ENCODE measurements at places on chromosomes 13 and 19.

DNA sequence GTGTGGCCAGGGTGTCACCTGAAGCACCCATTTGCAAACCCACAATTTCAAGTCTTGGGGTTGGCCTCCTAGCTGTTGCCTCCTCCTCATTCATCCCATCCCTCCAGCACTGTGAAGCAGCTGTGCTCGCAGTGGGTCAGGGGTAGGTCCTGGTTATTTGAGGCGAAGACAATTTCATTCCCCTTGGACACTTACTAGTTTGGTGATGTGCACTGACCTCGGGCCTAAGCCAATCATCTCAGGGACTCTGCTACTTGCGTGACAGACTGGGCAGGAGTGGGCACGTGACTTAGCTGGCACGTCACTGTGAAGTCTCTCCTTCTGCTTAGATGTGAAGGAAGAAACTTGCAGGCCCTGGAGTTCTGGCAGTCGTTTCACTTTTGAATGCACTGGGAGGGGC is 3.5 kb upstream of the ATP11A start:
- peak; percentile 4 for DNase-seq

GRCh38 chr19:55014714-55015113 is 23.4 kb downstream of the GP6 start:
- no peak for DNase-seq

DNA sequence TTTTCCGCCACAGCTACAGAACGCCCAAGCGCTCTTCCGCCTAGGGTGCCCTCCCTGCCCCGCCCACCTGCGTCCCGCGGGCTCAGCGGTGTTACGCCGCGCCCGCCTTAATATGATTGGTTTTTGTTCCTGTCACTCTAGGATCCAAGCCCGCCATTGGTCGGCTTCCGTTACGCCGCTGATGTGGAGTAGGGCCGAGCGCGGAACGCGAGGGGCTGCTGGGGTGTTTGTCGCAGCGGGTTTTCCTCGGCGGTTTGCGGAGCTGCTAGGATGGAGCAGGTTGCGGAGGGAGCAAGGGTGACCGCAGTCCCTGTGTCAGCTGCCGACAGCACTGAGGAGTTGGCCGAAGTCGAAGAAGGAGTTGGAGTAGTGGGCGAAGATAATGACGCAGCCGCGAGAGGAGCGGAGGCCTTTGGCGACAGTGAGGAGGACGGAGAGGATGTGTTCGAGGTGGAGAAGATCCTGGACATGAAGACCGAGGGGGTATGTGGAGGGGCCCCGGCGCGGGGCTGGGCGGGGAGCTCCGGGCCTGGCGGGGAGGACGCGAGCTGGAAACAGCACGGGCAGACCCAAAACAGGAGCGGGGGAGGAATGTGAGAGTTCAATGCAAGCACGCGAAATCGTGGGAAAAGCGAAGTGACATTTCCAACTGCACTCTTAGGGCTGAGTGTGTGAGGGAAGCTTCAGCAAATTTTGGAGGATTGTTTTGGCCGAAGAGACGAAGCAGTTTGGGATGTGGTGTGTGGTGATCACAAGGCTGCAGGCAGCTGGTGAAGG is at the start of gene MPHOSPH8:
TSS of gene MPHOSPH8 (plus strand) at position 181 of the 777 bp plus-strand sequence. CDS start at position 271, 90 bp downstream.
- DNase-seq: peak; percentile 94

- DNase-seq: no peak
Observed at GRCh38 chr19:9178901-9179300, at the start of gene OR7D2. OR7D2 (plus strand) TSS chr19:9178979; CDS start chr19:9185782, 6,803 bp downstream.

- DNase-seq: no peak
Observed at GRCh38 chr13:25352806-25353205, 19.0 kb upstream of the ATP8A2 start.

DNA sequence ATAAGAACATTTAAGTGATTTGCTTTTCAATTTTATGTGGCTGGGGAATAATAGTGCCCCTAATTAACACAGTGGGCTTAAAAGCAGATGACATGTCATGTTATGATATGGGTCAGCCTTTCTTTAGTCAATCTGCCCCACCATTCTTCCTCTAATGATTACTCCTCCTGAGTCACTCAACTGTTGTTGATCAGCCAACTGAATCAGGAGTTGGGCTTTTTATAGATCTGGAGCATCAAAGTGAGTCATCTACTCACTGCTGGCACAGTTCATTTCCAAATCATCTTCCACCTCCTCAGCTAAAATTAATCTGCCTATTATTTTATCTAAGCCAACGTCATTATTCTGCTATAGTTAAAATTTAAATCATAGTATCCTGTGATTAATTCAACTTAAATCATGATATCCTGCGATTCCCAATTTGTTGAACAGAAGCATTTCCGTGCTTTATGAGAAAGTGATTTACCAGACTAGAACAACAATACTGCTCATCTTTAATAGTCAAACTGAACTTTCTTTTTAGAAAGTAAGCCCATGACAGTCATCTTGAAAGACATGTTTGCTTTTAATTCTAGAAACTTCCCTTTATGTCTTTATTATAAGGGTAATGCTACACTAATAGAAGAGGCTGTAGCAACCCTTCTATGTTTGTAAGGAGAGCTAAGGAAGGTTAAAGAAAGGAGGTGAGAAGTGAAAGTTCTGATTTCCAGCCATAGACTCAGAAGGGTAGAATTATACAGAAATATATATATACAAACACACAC is 551.4 kb downstream of the TBC1D4 start:
- DNase-seq: peak; percentile 88

GRCh38 chr19:46887240-46887782 is 26.5 kb downstream of the ARHGAP35 start:
- no peak for DNase-seq

GRCh38 chr13:23856008-23856750 is 33.0 kb downstream of the MIPEP start:
- DNase-seq: no peak

- no peak for DNase-seq
Observed at GRCh38 chr19:50817941-50818858, 5.4 kb downstream of the KLK1 start.

DNA sequence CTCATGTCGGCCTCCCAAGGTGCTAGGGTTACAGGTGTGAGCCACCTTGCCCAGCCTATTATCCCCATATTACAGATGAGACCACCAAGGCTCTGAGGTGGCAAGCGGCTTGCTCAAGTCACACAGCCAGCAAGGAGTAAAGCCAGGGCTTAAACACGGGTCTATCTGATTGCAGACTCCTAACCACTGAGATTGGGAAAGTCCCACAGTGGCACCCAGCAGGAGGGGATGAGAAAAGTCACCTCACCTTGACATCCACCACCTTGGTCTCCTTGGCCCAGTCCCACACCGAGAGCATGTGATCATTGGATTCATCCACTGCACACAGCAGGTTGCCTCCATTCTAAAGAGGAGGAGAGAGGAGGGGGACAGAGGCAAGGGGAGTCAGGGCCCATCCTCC is 9.5 kb downstream of the EML2 start:
- DNase-seq: no peak

DNA sequence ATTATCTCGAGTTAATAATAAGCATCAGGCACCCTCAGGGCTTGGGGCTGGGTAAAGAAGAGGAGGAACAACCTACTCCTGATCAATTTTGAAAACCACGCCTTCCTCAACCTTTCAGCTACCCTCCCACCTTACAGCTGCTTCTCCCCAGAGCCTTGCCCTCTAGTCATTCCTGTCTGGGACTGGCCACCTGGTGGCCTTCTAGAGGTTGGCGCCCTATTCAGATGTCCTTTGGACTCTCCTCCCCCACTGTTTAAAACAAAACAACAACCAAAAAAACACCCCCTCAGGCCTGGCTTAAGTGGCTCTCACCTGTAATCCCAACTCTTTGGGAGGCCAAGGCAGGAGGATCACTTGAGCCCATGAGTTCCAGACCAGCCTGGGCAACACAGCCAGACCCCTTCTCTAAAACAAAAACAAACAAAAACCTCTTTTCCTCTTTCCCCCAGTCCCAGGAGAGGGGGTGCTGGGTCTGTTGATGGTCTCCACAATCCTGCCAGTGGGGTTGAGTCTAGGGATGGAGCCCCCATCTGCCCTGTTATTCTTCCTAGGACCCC is 62.3 kb downstream of the CCDC70 start:
- no peak for DNase-seq

DNA sequence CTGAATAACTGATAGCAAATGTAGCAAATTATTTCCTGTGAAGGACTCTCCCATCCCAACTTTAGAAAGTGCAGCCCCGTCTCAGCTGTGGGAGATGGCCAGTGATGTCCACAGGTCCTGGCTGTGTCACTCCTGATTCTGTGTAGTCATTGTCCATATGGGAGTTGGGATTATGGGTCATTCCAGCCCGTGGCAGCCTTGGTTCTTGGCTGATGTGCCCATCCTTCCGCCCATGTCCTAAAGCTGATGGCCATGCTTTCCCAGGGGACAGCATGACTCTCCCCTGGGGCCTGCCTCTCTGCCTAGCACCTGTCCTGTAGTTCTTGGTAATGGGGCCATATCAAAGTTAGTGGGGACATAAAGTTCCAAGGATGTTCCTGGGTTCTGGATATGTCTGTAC is 43.9 kb upstream of the C1QTNF9 start:
- no peak for DNase-seq

DNA sequence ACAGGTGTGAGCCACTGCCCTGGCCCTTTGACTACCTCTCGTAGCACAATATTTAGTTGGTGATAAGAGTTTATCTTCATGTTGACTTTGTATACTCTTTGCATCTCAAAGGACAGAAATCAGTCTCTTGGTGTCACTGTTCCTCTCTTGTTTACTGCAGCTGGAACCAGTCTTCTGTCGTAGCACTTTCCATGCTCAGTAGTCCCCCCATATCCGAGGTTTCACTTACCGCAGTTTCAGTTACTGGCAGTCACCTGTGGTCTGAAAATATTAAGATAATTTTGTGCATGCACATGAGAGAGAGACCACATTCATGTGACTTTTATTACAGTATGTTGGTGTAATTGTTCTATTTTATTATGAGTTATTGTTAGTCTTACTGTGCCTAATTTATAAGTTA is 49.1 kb downstream of the WASF3 start:
- no peak for DNase-seq

DNA sequence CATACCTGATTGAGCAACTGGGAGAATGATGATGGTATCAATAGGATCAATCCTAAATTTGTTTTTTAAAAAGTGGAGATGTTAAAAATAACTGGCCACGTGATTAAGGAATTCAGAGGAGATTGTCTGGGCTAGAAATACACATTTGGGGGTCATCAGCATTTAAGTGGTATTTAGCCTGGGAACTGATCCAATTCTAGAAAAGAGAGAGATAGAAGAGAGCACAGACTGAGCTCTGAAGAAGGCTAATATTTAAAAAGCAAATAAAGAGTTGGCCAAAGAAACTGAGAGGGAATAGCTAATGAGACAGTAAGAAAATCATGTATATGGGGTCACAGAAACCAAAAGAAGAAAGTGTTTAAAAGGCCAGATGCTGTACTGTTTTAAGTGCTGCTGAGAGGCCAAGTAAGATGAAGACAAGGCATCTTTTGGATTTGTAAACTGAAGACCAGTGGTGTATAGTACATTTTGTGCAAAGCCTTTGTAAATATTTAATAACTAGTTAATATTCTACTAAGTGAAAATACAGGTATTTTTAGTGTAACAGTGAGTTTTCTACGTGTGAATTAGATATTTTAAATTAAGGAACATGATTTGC is 40.2 kb downstream of the UBL3 start:
- DNase-seq: no peak

- no peak for DNase-seq
Observed at GRCh38 chr13:30561511-30561910, 56.2 kb upstream of the USPL1 start.

- DNase-seq: no peak
Observed at GRCh38 chr19:51789061-51789795, 5.7 kb upstream of the FPR3 start.

DNA sequence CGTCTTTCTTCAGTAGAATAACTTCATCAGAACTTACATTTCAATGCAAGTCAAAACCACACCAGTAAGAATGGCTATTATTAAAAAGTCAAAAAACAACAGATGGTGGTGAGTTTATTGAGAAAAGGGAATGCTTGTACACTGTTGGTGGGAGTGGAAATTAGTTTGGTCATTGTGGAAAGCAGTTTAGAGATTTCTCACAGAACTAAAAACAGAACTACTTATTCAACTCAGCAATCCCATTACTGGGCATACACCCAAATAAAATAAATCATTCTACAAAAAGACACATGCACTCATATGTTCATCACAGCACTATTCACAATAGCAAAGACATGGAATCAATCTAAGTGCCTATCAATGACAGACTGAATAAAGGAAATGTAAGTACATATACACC is 231.2 kb downstream of the NHLRC3 start:
- DNase-seq: no peak

DNA sequence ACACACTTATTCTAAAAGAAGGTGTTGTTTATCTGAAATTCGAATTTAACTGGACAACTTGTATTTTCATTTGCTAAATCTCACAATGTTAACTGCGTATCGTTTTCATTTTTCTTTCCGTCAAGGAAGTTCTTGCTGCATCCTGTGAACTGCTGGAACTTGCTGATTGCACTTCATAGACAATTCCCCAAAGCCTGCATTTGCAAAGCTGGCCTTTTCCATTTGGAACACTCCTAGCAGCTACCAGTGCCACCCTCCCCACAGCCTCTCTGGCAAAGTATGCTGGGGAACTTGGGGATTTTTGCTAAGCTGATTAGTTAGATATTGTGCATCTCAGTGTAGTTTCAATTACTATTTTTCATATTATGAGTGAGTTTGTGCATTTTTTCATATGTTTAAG is 20.4 kb upstream of the ARGLU1 start:
- no peak for DNase-seq

GRCh38 chr19:33752018-33752800 is 44.5 kb upstream of the KCTD15 start:
- DNase-seq: no peak

GRCh38 chr19:57362419-57362818 is 932 bp upstream of the TRAPPC2B start:
- no peak for DNase-seq

- no peak for DNase-seq
Observed at GRCh38 chr13:50993371-50993770, 83.8 kb downstream of the RNASEH2B start.

DNA sequence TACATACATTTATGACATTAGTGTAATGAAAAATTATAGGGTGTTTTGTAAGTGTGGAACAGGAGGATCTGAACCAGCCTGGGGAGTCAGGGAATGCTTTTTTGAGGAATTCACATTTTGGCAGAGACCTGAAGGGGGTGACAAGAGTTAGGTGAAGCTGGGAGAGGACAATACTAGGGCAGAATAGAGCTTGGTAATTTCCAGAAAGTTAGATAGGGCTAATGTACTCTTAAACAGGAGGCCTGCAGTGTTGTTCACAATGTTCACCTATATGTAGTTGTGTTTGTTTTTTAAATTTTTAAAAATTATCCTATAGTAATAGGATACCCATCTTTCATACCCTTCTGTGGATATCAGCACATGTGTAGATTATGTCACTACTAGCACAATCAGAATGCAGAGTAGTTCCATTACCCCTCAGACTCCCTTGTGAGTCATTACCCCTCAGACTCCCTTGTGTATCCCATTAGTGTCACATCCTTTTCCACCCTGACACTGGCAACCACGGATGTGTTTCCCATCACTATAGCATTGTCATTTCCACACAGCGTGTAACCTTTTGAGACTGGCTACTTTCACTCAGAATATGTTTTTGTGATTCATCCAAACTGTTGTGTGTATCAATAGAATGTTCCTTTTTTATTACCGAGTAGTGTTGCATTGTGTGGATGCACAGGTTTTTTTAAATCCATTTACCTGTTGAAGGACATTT is 43.1 kb downstream of the PCCA start:
- DNase-seq: peak; percentile 79

All from HCEC 1CT (cell line).